Peyer's patch (tissue), 4 donors: ENCODE measurements at places on chromosomes 2 and 18.

DNA sequence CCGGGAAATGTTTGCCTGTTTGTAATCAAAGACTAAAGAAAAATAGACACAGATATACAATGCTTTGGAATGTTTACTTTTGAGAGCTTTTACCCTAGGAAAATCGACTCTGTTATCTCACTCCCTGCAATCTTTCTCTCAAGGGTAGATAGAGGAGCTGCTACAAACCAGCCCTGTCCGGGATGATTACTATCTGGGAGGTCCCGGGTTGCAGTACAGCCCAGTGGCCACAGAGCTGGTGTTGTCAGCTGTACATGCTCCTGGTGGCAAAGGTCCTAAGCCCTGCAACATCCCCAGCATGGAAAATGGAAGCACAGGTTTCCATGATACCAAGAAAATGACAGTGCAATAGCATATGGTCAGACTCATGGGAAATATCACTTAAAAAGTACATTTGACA lies 570.5 kb upstream of the SOX11 start:
- DNase-seq = no peak

- DNase-seq = no peak
These were observed 1.2 kb downstream of the PIEZO2 start for GRCh38 chr18:11147962-11148679.

- DNase-seq = no peak
These were observed 30.4 kb downstream of the ANKRD44 start for GRCh38 chr2:197280015-197280702.

GRCh38 chr2:147594038-147594437 lies 250.8 kb upstream of the ACVR2A start:
- peak; percentile 47 for DNase-seq

DNA sequence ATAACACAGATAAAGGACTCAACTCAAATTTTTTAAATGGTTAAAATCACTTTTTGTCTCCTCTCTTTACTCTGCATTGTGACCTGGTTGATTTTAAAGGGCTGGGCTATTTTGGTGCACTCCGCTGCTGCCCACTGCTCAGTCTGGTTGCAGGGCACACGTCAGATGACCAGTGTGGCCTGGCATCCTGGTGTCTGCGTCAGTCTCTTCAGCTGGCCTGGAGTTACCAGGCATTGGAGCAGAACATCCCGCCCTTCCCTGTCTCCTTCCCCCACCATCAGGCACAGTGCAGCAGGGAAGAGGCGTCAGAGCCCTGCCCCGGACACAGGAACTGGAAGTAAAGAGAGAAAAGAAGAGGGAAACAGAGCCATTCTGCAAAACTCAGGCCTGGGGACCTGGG lies 8.9 kb downstream of the C1QL2 start:
- DNase-seq = no peak

DNA sequence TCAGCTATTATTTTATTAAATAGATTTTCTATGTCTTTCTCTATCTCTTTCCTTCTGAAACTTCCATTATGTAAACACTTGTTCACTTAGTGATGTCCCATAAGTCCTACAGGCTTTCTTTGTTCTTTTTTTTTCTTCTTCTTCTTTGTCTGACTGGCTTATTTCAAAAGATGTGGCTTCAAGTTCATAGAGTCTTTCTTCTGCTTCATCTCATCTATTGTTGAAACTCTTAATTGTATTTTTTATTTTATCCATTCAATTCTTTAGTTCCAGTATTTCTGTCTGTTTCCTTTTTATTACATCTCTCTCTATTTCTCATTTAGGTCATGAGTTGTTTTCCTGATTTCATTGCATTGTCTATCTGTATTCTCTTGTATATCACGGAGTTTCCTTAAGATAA lies 38.5 kb downstream of the BOD1L2 start:
- no peak for DNase-seq

- no peak for DNase-seq
These were observed 51.9 kb downstream of the SLC4A1AP start for GRCh38 chr2:27715318-27716210.

DNA sequence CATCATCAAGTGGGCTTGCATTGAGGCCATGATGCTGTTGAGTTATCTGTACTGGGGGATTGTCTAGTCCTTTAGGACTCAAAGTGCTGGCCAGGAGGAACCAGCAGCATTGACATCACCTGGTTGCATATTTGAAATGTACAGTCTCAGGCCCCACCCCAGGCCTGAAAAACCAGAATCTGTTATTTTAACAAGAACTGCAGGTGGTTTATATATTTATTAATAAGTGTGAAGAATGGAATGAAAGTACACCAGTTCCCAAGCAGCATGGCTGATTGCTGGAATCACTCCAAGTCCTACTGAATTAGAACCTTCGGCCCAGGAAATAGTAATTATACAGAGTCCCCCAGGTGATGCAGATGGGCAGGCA lies 2.8 kb downstream of the IL1F10 start:
- no peak for DNase-seq
